Breast epithelium (tissue), 4 donors: ENCODE measurements at places on chromosomes 6 and 20. TPM values are rescaled to one million over a fixed set of nuclear protein-coding genes. Genes with fewer than 3 reads are reported as not detected.
A peak's percentile ranks its signal among the peaks of the same experiment; 100 is the strongest.

ATP9A gene
- total RNA-seq = 41.6 TPM

AVP gene
- total RNA-seq = not detected

LAMP5 gene
- 0.88 TPM for total RNA-seq

BPI gene
- not detected for total RNA-seq

CCDC170 gene
- total RNA-seq = 3.5 TPM

HLA-DMB gene
- 16.4 TPM for total RNA-seq

TUBB2B gene
- 7.5 TPM for total RNA-seq

SLC13A3 gene
- 1.3 TPM for total RNA-seq

COL21A1 gene
- 2.9 TPM for total RNA-seq

BMP7 gene
- total RNA-seq = 1.6 TPM

GMNN gene
- 27.2 TPM for total RNA-seq

LY6G6C gene
- total RNA-seq = not detected

SFT2D1 gene
- 52.4 TPM for total RNA-seq

FNDC11 gene
- total RNA-seq = 0.29 TPM

DNA sequence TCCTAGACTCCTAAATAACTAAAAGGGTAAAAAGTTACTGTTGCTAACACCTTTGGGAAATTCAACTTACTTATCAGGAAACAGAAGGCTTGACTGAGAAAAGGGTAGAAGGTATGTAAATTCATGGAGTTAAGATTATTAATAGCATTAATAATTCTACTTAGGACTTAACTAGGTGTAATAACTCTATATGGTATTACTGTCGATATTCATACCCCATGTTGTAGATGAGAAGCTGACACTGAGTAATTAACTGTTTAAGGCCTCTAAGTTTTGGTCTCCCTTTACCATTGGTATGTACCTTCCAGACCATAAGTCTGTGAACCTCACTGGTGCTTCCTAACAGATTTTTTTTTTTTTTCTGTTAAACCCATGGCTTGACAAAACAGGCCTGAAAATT lies 15.4 kb downstream of the GLO1 start:
- no peak overlapping the region for H3K4me3 ChIP-seq
- DNase-seq = no peak
- H3K4me1 ChIP-seq = no peaks in the 10 kb centered on the region
- H3K27me3 ChIP-seq = no peaks in the 10 kb centered on the region

DNA sequence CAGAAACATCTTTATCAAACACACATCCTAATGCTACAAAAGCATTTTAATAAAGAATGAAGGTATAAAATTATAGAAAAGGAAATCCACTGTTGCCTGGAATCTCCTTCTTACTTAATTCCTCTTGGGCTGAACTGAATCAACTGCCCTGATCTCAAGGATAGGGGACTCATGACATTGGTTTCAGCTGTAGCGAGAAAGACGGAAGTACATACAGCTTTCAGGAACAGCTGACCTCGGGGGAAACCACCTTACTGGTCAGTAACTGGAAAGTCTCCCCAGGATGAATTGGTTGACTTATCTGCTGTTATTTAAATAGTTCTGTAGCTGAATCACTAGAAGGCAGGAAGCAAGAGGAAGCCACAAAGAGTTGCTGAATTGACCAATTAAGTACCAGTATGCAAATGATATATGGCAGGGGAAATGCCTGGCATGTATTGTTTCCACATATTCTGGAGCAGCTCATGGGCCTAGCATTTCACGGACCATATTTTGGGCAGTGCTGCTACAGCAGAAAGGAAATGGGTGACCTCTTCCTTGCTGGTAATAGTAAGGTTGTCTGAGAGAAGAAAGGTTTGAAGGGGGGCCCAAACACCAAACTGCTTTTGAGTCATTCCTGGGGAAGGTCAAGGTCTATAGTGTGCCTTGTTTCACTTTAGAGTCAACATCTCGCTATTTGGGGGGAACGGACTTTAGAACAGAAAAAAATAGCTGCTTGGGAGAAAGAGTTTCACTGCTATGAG lies 43.7 kb upstream of the MAP7 start:
- no peak overlapping the region for H3K4me3 ChIP-seq
- H3K27ac ChIP-seq = no peak overlapping the region
- no peaks in the 10 kb centered on the region for H3K27me3 ChIP-seq
- no peaks in the 10 kb centered on the region for H3K4me1 ChIP-seq
- no peak for DNase-seq
- H3K36me3 ChIP-seq = no peaks in the 10 kb centered on the region

GRCh38 chr6:106194949-106195921 lies 109.1 kb downstream of the PRDM1 start:
- no peaks in the 10 kb centered on the region for H3K36me3 ChIP-seq
- no peak overlapping the region for H3K4me3 ChIP-seq
- H3K27me3 ChIP-seq = no peaks in the 10 kb centered on the region
- H3K27ac ChIP-seq = no peak overlapping the region
- H3K4me1 ChIP-seq = no peaks in the 10 kb centered on the region

- no peaks in the 10 kb centered on the region for H3K27me3 ChIP-seq
- H3K36me3 ChIP-seq = no peaks in the 10 kb centered on the region
- no peaks in the 10 kb centered on the region for H3K4me1 ChIP-seq
- DNase-seq = no peak
Measured at GRCh38 chr6:14165091-14165490, 47.5 kb downstream of the CD83 start.

DNA sequence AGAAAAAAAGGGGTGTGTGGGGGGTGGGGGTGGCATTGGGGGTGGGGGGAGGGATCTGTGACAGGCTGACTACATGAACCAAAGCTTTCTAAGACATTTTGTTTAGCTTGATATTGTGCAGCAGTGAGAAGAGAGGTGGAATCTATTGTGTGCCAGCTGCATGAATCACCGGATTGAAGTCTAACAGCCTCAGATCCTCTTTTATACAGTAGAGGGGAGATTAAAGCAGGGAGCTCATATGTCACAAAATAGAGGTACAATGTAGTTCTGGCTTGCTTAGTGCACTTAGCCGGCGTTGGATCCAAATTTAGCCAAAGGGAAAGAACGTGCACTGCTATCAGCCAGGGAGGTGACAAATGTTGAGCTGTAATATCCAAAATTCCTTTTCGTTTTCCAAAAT lies 404.2 kb upstream of the CITED2 start:
- no peaks in the 10 kb centered on the region for H3K27me3 ChIP-seq
- no peak for DNase-seq
- H3K4me1 ChIP-seq = no peaks in the 10 kb centered on the region
- no peaks in the 10 kb centered on the region for H3K36me3 ChIP-seq

DNA sequence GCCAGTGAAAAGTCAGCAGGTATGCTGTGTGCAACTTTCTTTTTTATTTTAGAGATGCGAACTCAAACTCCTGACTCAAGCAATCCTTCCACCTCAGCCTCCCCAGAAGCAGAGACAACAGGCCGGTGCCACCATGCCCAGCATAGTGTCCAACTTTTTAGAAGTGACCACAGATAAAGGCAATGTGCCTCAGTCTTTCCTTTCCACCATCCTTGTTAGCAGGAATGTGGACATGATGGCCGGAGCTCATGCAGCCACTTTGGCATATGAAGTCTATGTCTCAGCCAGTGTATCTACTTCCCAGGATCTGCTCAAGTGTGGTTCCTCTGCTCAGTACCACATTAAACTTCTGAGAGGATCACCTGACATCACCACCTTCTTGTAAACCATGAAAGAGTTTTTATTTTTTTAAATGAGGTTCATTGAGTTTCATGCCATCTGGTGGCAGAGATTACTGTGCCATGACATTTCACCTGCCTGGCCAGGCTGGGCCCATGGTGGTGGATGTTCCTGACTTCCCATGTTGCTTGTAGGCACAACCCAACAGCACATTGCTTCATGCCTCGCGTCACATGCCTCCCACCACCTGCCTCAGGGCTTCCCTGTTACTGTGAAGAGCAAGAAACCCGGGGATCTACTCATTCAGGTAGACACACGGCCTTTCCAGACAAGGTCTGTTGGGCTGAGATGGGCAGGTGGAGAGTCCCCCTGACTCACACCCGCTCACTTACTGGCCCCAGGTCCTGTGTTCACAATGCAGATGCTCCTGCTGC lies 216.5 kb downstream of the LY86 start:
- H3K36me3 ChIP-seq = no peaks in the 10 kb centered on the region
- H3K4me3 ChIP-seq = no peak overlapping the region
- no peaks in the 10 kb centered on the region for H3K4me1 ChIP-seq
- no peaks in the 10 kb centered on the region for H3K27me3 ChIP-seq
- H3K27ac ChIP-seq = peak overlapping the region; percentile 25

DNA sequence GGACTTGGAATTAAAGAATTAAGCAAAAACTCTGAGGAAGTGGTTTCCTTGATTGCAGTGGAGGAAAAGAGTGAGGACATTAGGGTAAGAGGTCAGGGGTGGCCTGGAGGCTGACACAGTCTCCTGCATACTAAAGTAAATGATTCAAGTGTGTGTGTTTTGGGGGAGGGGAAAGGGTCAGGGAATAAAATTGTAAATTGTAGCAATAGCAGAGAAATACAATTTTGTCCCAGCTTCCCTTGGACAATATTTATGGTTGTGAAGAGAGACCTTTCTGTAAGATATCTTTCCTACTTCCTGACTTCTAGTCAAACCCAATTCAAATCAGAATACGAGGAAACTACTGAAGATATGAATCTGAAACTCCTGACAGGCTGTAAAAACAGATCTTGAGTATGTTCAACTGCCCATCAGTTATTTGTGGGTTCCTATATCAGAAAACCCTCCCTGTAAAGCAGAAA lies 143.4 kb upstream of the HMGN3 start:
- H3K4me1 ChIP-seq = no peaks in the 10 kb centered on the region
- H3K27me3 ChIP-seq = no peaks in the 10 kb centered on the region
- DNase-seq = no peak
- no peak overlapping the region for H3K4me3 ChIP-seq
- H3K27ac ChIP-seq = no peak overlapping the region
- no peaks in the 10 kb centered on the region for H3K36me3 ChIP-seq

- H3K4me1 ChIP-seq = peaks cover 29% of the 10 kb centered on the region
- no peak overlapping the region for H3K4me3 ChIP-seq
- H3K27me3 ChIP-seq = no peaks in the 10 kb centered on the region
- H3K36me3 ChIP-seq = no peaks in the 10 kb centered on the region
- peak overlapping the region; percentile 82 for H3K27ac ChIP-seq
Measured at GRCh38 chr6:11215773-11216172, 16.7 kb downstream of the NEDD9 start.

GRCh38 chr6:143698329-143698728 lies 20.6 kb downstream of the PHACTR2 start:
- no peaks in the 10 kb centered on the region for H3K36me3 ChIP-seq
- no peak overlapping the region for H3K4me3 ChIP-seq
- DNase-seq = no peak
- no peak overlapping the region for H3K27ac ChIP-seq
- no peaks in the 10 kb centered on the region for H3K4me1 ChIP-seq
- no peaks in the 10 kb centered on the region for H3K27me3 ChIP-seq

DNA sequence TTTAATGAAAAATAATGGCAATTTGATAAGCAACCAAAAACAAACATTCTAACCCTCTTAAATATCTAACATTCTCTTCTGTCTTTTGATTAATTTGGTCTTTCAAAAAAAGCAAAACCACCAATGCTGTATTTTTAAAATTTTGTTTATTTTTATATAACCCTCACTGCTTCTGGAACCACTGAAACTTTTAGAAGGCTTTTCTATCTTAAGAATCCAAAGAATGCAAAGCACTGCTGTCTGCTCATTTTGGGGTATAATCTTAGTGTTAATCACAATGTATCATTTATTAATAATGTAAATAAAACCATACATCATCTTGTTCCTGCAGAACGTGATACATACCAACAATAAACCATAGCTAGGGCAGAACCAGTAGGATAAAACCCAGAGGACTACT lies 14.0 kb downstream of the STK38 start:
- no peak overlapping the region for H3K4me3 ChIP-seq
- no peaks in the 10 kb centered on the region for H3K27me3 ChIP-seq
- peaks cover 5% of the 10 kb centered on the region for H3K4me1 ChIP-seq
- H3K36me3 ChIP-seq = no peaks in the 10 kb centered on the region

GRCh38 chr6:138981416-138981815 lies 6.6 kb downstream of the REPS1 start:
- H3K27ac ChIP-seq = no peak overlapping the region
- no peaks in the 10 kb centered on the region for H3K27me3 ChIP-seq
- H3K4me1 ChIP-seq = no peaks in the 10 kb centered on the region
- H3K36me3 ChIP-seq = no peaks in the 10 kb centered on the region
- no peak overlapping the region for H3K4me3 ChIP-seq

- DNase-seq = no peak
- H3K4me1 ChIP-seq = no peaks in the 10 kb centered on the region
- H3K36me3 ChIP-seq = no peaks in the 10 kb centered on the region
- no peak overlapping the region for H3K4me3 ChIP-seq
- H3K27me3 ChIP-seq = no peaks in the 10 kb centered on the region
- H3K27ac ChIP-seq = no peak overlapping the region
Measured at GRCh38 chr6:50120300-50120699, 70.6 kb upstream of the DEFB112 start.

DNA sequence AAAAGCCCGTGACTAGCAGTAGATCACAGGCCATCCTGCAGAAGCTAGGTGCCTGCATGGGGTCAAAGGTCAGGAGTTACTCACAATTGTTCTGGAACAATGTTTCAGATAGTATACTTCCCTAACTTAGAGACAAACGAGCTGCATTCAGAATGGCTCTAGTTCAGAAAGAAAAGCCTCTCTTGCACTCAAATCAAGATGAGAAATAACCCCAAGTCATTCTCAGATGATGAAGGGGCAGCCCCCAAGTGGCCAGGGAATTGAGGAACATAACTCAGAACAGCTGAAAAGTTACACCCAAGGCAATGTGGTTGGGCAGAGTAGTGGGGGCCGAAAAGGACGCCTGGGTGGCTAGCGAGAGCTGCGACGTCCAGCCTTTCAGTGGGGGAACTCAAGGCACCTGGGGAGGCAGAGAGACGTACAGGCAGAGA lies 27.8 kb downstream of the FYN start:
- H3K27ac ChIP-seq = no peak overlapping the region
- no peaks in the 10 kb centered on the region for H3K27me3 ChIP-seq
- no peaks in the 10 kb centered on the region for H3K36me3 ChIP-seq
- no peaks in the 10 kb centered on the region for H3K4me1 ChIP-seq
- DNase-seq = no peak

GRCh38 chr6:37602346-37602745 lies 95.3 kb downstream of the MDGA1 start:
- no peak overlapping the region for H3K4me3 ChIP-seq
- H3K27me3 ChIP-seq = no peaks in the 10 kb centered on the region
- DNase-seq = no peak

- H3K36me3 ChIP-seq = no peaks in the 10 kb centered on the region
- H3K27me3 ChIP-seq = no peaks in the 10 kb centered on the region
- peaks cover 16% of the 10 kb centered on the region for H3K4me1 ChIP-seq
- H3K27ac ChIP-seq = peak overlapping the region; percentile 74
- peak overlapping the region; percentile 11 for H3K4me3 ChIP-seq
- peak; percentile 43 for DNase-seq
Measured at GRCh38 chr6:89311853-89312531, 3.1 kb downstream of the GABRR2 start.

- no peaks in the 10 kb centered on the region for H3K36me3 ChIP-seq
- H3K27ac ChIP-seq = no peak overlapping the region
- H3K4me3 ChIP-seq = no peak overlapping the region
- no peaks in the 10 kb centered on the region for H3K27me3 ChIP-seq
- H3K4me1 ChIP-seq = no peaks in the 10 kb centered on the region
Measured at GRCh38 chr6:168496997-168497331, 56.0 kb downstream of the SMOC2 start.
